ENCODE measurements at places on chromosomes 7 and 10.
A peak's percentile ranks its signal among the peaks of the same experiment; 100 is the strongest.

DNA sequence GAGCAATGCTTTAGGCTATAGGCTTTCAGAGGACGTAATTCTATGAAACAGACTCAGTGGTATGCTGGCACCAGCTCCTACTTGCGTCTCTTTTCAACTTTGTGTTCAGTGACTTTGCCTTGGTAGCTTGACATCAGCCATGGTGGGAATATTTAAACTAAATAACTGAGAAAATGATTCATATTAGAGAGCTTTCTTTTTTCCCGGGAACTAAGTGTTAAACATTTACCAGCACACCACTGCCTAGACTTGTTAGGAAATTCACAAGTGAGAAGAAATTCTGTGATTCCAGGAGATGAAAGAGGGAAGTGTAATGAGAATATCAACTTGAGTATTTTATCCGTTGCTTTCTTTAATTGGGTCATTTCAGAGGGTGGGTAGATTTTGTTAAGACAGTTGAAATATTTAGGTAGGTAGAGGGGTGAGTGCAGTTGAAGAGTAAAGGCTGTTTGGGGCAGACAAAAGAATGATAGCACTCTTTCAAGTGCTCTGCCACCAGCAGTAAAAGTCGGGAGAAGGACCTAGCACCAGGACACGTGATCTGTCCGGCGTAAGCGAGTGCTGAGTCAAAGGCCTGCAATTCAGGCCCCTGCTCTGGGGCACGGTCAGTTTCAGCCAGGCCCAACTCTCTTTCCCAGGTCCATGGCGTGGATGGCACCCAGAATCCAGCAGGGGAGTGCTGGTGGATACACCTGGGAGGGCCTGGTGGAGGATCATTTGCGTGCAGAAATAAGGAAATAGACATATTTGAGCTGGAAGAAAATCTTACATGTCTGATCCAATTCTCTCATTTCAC, 206.3 kb downstream of the SNX10 start:
- DNase-seq = no peak

DNA sequence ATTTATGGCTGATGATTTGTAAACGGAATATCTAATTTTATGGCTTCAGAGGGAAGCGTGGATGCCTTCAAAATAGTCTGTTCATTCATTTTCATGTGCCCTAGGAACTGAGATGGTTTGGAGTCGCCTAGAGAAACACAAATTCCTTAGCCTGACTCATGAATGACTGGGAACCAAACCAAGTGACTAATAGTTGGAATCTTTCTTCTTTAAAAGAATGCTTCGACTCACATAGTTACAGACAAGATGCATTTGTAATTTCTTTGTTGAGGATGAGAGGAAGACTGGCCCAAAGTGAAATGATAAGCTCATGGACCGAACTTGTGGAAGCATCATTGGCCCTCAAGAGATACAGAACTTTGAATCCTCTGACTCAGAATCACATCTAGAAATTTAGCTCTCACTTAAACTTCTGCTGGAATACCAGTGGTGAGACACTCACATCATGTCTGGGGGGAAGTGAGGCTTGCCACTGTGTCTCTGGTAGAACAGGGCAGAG, 1107.2 kb downstream of the NRG3 start:
- DNase-seq = peak; percentile 97

GRCh38 chr10:22699976-22700375, 14.4 kb downstream of the PIP4K2A start:
- no peak for DNase-seq

- DNase-seq = no peak
Observed at GRCh38 chr10:103512591-103513379, 19.3 kb downstream of the NEURL1 start.

DNA sequence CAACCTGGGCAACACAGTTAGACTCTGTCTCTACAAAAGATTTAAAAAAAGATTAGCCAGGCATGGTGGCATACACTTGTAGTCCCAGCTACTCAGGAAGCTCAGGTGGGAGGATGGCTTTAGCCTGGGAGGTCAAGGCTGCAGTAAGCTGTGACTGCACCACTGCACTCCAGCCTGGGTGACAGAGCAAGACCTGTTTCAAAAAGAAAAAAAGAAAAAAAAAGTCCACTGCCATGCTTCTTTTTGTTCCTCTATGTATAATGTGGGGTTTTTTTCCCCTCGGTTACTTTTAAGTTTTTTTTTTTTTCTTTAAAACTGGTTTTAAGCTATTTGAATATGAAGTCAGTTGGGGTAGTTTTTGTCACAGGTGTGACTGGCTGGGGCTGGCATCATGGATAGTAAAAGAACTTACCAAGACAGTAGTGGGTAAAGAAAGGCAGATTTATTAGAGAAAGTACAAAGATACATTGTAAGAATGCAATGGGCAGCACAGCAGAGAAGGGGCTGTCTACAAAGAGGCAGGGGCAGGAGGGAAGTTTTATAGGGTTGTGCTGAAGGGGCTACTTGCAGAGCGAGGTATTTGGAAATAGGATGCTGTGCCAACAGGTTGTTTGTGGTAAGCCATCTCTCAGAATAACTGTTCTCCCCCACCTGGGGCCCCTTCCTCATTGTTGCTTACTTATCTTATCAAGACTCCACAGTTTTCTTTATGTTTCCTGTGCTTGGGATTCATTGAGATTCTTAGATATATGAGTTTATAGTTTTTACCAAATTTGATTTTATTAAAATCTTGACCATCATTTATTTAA, 177.3 kb downstream of the PHTF2 start:
- DNase-seq = no peak

DNA sequence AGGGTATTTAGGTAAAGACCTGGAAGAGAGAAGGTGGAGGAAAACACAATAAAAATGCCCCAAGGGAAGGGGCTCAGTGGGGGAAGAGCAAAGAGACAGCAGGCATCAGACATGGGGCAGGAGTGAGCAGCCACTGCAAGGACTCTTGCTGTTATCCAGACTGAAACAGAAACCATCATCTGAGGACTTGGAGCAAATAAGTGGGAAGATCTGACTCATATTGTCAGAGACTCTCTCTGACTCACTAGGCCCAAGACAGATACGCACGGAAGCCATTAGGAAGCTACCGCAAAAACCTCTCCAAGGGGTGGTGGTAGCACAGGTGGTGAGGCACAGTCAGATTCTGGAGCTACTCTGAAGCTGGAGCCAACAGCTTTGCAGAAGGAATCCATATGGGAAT, 110.7 kb downstream of the RNF32 start:
- peak; percentile 99 for DNase-seq

DNA sequence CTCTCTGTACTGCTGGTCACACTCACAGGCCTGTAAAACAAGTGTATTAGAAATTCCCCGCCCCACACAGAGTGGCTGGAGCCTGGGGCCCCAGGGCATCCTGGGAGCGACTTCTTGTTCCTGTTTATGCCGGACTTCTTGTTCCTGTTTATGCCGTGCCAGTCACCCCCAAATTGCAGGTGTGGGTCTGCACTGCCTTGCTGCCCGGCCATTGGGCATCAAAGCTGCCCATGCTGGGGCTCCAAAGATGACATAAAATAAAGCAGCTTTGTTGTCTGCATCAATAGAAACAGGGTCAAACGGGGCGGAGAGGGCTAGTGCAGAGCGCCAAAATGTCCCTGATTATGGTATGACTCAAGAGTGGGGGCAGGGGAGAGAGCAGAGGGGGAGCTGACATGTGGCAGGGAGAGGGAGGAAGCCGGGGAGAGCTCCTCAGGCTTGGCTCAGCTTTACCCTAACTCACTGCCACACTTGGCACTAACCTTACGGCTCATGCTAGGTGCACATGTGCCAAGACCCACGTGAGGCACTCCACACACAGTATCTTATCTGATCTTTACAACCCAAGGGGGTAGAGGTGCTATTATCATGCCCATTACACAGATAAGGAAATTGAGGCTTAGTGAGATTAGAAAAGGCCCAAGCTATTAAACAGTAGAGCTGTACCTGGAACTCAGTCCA, 98.4 kb downstream of the PIP4K2A start:
- DNase-seq = peak; percentile 66

- no peak for DNase-seq
Observed at GRCh38 chr7:92793656-92794205, 42.6 kb downstream of the CDK6 start.

DNA sequence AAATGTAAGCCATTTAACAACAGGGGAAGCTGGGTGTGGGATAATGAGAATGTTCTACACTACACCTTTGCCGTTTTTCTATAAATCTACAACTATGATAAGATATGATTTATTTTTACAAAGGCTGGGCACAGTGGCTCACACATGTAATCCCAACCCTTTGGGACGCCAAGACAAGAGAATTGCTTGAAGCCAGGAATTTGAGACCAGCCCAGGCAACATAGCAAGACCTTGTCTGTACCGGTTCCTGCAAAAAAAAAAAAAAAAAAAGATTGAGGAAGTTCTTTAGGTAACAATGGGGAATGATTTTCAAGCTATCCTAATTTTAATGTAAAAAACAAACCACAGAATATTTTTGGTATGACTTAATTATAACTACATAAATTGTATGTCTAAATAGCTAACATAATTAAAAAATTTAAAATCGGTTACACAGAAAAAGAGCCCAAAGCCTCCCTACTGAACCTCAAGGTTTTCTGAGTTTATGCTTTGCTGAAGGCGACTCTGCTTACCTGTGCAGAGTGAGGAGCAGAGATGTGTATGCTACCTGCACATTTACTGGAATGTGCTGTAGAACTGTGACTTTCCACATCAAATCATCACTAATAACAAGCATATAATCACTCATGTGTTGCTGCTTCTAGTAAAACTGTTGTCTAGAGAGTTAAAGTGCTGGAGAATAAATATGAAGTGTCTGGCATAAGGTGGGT, 163.4 kb downstream of the ATE1 start:
- no peak for DNase-seq

- no peak for DNase-seq
Observed at GRCh38 chr10:44965104-44965503, 5.5 kb downstream of the RASSF4 start.

- DNase-seq = no peak
Observed at GRCh38 chr7:151131224-151131591, 36.3 kb downstream of the GBX1 start.

DNA sequence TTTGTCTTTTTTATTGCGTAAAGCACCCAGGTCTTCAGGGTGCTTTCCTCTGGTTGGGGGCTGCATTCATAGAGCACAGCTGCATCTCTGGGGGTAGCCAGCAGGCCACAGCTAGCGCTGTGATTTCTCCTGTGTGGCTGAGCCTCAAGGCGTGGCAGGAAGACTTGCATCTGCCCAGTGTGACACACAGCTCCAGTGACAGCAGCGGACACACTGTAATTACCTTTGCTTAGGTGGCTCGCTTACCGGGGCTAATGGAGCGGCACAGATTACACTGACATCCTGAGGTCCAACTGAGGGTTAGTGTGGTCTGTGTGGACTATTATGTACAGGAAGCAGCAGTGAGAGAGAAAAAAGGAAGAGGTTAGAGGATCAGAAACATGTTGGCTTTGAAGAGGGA, 27.1 kb downstream of the ABCB4 start:
- DNase-seq = no peak

DNA sequence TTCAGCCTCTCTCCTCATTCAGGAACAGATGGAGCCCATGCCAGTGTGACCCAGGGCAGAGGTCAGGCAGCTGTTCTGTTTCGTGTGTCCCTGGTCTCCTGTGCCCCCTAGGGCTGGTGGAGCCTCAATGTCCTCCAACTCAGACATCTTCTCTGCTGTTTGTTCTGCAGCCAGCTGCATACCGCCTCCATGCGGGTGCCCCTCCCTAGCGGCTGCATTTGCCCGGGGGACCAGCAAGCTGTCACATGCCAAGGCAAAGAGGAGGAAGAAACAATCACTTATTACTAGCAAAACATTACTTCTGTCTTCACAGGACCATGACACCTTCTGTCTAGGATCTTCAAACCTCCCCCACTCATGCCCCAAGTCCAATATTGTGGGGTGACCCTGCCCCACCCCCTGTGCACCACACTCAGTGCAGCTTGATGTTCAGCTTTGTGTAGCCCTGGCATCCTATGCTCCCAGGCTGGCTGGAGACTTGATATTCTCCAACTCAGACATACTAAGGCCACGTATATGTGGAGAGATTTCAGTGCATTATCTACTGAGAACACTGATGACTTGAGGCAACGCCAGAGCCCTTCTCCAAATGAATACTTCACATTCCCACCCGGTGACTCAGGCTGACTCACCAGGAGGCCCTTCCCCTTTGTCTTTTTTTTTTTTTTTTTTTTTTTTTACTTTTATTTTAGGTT, 188.9 kb downstream of the SKIDA1 start:
- DNase-seq = peak; percentile 96

DNA sequence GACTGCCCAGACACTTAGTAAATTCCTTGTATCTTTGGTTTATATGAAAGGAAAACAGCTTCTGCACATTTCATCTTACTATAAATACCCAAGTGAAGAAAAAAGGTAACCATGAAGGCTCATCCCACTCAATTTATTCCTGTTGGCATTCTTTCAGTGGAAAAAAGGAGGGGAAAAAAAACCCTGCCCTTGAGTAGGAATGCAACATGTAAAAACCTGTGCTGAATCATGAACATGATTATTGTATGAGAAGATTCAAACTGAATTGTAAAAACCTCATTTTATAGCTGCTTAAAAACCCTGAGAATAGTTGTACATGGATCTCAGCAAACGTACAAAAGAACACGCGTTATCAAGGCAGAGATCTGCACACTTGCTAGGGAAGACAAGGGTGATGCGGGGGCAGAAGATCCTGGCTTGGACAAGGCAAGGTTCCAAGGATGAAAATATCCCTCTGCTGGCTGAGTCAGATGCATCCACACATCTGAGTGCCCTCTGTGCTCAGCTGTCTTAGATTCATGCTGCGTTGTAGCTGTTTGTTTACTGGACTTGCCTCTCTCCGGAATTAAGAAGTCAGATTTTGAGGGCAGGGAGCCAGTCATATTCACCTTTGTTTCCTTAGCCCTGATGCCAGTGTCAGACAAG, 658.2 kb downstream of the PARD3 start:
- DNase-seq = peak; percentile 37

DNA sequence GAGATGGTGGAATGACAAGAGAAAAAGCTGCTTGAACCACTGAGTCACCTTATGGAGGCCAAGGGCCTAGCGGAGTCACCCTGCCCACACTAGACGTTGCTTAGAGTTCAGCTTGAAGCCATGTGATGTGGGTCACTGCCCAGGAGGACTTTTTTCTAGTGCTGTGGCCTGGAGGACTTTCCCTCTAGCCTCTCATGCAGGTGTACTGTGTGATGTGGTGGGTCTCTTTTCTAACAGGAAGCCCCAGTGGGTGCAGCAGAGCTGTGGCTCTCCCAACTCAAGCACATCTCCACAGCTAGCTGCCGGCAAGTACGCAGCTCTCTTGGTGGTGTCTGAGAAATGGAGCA, 13.6 kb downstream of the POR start:
- no peak for DNase-seq

GRCh38 chr7:94099679-94100078, 95.5 kb upstream of the BET1 start:
- DNase-seq = no peak
